ENCODE measurements at places on chromosomes 6 and 20.

- no peak for DNase-seq
Measured at GRCh38 chr20:34055290-34055689, 56.8 kb downstream of the EIF2S2 start.

GRCh38 chr6:18509871-18510643 lies 122.9 kb downstream of the RNF144B start:
- no peak for DNase-seq

GRCh38 chr6:34150766-34151165 lies 4.9 kb upstream of the GRM4 start:
- no peak for DNase-seq

DNA sequence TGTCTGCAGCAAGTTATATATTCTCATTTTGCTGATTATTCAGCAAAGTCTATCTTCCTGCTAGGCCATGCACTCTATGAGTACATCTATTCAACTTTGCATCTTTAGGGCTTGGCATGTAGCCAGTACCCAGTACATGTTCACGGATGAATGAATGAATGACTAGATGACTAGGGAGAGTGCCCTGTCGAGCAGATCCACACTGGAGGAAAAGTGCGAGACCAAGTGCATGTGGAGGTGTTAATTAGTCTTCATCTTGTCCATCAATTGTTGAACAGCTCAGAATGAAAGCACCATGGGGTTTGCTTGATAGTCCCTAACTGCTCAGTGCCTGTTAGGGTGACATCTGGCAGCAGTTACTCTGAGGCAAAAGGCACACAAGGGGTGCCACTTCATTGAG lies 30.4 kb downstream of the TM9SF4 start:
- no peak for DNase-seq

DNA sequence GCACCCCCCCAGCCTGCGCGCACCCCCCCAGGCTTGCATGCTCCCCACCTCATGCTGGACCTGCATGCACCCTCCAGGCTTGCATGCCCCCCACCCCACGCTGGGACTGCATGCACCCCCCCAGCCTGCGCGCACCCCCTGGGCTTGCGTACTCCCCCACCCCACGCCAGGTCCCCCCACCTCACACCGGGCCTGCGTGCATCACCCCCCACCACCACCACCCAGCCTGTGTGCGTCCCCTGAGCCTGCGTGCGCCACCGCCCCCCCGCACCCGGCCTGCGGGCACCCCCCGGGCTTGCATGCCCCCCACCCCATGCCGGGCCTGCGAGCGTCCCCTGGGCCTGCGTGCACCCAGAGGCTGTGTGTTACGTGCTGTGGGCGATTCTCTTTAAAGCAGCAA lies 61.0 kb upstream of the SLCO4A1 start:
- no peak for DNase-seq

GRCh38 chr20:38195521-38195920 lies 30.5 kb upstream of the TGM2 start:
- DNase-seq, result no peak

GRCh38 chr6:33205191-33206026 lies 954 bp downstream of the HSD17B8 start:
- DNase-seq, result peak; percentile 31

GRCh38 chr6:136717716-136717990 lies 74.6 kb downstream of the MAP3K5 start:
- DNase-seq, result no peak

- no peak for DNase-seq
Measured at GRCh38 chr6:68710916-68711315, 75.8 kb downstream of the ADGRB3 start.

DNA sequence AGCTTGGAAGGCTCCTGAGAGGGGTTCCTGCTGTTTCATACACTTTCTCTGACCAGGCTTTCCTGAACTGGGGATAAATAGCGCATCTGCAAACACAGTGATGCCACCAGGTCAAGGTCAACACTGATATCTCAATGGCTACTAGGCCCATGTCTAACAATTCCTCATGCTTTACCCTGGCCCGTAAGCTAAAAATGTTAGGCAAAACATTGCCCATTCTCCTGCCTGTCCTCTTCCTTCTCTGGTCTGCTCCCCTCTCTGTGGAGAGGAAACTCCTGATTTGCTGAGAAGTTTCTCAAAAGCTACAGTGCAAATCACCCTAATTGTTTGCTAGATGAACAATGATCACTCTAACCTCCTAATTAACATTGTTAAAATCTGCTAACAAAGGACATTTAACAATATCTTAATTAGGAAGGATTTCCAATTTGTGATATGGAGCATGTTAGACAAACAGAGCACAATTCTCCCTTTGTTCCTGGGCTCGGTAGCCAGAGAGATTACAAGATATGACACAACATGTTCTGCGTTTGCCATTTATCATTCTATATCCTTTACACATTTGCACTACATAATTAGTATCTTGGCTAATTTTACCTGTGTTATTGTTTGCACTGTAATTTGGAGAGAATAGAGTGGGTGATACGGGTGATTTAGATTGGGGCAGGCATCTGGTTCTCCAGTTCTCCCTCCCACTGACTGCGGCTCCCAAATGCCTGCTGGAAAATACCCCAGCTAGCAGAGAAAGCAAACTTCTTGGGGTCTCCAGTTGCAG lies 266.8 kb downstream of the CD83 start:
- no peak for DNase-seq

DNA sequence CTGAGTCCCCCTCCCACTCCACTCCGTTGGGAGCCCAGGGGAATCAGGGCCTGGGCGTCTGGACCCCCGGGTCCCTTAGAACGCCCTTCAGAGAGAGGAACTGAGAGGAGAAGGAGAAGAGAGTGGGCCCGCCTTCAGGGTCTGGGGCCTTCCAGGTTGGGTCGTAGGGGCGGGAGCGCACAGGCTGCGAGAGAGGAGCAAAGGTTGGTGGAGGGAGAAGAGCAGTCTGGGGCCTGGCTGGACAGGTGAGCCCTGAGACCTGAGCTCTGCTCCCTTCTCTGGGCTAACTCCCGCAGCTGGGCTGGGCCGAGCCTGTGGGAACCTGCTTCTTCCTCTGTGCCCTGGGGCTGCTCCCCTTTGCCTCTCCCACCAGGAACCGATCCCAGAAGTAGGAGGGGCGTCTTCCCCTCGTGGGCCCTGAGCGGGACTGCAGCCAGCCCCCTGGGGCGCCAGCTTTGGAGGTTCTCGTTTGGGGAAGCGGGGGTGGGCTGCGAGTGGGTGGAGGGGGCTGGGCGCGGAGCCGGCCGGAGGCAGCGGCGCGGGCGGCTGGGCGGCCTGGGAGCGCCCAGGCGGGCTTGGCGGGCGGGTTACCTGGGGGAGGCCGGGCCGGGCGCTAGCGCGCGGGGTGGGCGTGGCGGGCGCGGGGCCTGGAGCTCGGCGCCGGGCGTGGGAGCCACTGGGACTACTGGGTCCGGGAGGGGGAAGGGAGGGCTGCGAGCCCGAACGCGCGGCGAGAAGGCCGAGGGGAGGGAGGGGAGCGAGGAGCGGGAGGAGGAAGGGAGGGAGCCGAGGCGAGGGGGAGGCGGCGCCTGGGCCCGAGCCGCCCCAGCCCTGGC lies at the start of gene DDR1:
TSS of gene DDR1 (plus strand) at position 835 of the 836 bp plus-strand sequence. CDS start 4,211 bp downstream, outside the sequence.
- DNase-seq, result peak; percentile 51

DNA sequence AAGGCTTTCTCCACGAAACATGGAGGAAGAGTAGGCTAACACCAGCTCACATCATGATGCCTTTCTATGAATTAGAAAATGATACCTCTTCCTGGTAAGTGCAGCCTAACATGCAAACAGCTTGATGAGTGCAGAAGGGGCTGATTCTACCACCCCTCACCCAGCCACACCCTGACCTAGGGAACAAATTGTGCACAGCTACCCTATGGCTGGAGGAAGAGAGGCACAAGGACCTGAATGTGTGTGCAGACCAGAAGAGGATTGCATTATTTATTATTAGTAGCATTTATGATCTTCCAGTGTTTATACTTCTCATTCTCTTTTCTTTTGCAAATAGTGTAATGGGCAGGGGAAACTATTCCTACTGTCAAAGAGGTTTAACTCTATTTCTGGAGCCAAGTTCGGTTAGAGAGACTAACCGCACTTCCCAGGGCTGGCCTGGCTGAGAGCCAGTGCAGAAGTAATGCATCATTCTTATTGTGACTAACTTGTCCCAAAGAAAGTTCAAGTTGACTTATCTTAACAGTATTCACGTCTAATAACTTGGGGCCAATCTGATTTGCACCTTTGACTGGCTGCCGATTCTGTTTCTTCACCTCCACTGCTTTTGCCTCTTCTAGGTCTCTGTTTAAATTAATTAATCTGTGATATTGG lies 237.5 kb downstream of the CD83 start:
- peak; percentile 13 for DNase-seq

DNA sequence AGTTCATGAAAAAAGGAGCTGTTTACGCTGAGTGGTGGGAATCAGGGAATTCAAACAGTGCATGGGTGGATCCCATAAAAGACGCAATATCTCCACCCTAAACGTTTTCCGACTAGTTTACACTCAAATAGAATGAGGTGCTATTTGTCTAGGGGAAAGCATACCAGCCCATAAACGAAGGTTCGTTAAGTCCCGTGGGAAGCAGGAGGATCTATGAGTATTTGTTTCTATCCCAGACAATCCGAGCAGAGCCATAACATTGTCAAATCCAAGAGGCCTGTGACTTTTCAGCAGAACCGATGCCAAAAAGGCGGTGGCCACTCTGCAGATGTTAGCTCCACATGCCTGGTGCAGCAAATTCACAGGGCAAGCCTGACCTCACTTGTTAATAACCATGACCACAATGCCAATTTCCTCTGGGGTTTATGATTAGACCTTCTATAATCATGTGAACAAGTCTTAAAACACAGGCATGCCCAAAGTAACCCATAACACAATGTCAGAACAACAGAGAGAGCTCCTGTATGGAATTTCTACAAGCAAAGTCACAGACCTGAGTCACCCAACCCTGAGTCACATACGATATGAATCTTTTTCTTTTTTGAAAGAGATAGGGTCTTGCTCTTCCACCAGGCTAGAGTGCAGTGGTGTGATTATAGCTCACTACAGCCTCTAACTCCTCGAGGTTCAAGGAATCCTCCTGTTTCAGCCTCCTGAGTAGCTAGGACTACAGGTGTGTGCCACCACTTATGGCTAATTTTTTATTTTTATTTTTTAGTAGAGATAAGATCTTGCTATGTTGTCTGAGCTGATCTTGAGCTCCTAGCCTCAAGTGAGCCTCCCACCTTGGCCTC lies 123.3 kb downstream of the KIF13A start:
- DNase-seq, result no peak

GRCh38 chr6:144582939-144583613 lies 297.9 kb downstream of the UTRN start:
- peak; percentile 74 for DNase-seq

DNA sequence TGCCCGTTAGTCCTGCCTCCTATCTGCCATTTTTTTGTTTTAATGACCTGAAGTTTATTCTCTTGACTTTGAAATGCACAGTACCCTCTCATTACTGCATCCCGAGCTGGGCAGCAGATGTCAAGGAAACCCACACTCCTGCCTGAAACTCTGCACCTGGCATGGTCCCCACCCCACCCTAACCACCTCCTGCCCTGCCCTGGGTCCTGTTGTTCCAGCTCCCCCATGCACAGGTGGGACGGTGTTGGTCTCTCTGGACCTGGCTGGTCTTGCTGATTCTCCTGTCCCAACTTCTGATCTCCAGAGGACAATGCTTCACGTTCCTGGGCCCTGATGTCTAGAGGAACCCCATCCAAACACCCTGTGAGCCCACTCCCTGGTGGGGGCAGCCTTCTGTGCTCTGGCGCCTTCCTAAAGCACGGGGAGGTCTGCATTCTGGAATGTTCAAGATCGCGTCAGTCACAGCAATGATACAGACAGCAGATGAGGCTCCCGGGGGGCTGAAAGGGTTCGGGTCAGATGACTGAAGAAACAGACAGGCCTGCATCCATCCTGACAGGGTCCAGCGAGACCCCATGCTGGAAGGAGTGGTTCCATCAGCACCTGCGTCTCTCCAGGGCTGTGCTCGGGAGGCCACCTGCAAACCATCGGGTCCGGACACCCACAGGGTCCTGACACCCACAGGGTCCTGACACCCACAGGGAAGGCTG lies 73.6 kb downstream of the ERMARD start:
- no peak for DNase-seq

DNA sequence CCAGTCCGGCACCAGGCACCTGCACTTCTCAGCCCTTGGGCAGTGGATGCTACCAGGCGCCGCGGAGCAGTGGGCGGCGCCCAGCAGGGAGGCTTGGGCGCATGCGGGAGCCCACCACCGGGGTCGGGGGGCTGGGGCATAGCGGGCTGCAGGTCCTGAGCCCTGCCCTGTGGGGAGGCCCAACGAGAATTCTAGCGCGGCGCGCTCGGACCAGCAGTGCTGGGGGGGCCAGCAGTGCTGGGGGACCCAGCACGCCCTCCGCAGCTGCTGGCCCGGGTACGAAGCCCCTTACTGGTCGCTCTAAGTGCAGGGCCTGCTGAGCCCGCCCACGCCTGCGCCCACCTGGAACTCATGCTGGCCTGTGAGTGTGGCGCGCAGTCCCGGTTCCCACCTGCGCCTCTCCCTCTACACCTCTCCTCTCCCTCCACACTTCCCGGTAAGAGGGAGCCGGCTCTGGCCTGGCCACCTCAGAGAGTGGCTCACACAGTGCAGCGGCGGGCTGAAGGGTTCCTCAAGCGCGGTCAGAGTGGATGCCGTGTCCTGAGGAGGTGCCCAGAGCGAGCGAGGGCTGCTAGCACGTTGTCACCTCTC lies 28.5 kb upstream of the SERPINB1 start:
- DNase-seq, result no peak

DNA sequence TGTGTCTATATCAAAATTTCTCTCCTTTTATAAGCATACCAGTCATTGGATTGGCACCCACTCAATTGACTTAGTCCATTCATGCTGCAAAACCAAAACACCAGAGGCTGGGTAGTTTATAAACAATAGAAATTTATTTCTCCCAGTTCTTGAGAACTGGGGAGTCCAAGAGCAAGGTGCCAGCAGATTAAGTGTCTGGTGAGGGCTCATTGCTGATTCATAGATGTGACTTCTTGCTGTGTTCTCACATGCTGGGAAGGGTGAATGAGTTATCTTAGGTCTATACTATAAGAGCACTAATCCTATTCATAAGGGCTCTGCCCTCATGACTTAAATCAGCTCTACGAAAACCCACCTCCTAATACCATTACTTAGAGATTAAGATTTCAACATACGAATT lies 501.4 kb downstream of the EPM2A start:
- DNase-seq, result no peak

GRCh38 chr6:166815629-166816028 lies 140.7 kb downstream of the RNASET2 start:
- DNase-seq, result peak; percentile 14

DNA sequence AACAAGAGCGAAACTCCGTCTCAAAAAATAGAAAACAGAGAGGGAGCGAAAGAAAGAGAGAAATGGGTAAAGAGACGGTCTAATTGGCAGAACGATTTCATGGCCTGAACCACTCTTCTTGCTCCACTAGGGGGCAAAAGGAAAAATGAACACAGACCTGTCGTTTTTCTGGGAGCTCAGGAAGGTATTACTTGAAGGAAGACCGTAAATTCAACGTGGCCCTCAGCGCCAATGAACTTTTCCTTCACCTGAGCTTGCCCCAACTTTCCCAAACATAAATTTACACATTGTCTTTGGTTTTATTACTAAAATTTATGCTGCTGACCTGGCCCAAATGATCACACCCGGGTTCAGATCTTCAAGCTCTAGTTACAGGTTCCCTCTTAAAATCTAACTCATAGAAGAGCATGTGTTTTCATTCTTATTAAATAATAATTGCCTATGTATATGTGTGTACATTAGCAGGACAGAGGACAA lies 67.3 kb downstream of the ATP9A start:
- peak; percentile 50 for DNase-seq
